ENCODE measurements at places on chromosomes 5 and 9.

GRCh38 chr5:121974261-121974660, 12.5 kb downstream of the SRFBP1 start:
- no peak for DNase-seq

DNA sequence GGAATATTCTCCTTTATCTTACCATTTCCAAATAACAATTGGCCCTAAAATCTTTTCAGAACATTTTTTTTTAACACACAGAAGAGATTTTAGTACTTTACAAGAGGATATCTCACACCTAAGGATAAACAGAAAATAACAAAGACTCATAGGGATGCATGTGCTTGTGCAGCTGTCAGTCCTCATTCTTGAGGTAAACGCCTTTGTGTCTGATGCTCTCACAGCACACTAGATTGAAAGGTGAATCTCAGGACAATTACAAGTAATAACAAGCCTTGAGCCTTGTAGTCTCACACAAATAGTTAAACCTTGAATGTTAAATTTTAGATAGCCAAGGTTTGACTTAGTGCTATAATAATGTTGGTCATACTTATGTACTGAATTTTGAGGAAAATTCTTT, 439.2 kb downstream of the PTPRD start:
- no peak for DNase-seq

DNA sequence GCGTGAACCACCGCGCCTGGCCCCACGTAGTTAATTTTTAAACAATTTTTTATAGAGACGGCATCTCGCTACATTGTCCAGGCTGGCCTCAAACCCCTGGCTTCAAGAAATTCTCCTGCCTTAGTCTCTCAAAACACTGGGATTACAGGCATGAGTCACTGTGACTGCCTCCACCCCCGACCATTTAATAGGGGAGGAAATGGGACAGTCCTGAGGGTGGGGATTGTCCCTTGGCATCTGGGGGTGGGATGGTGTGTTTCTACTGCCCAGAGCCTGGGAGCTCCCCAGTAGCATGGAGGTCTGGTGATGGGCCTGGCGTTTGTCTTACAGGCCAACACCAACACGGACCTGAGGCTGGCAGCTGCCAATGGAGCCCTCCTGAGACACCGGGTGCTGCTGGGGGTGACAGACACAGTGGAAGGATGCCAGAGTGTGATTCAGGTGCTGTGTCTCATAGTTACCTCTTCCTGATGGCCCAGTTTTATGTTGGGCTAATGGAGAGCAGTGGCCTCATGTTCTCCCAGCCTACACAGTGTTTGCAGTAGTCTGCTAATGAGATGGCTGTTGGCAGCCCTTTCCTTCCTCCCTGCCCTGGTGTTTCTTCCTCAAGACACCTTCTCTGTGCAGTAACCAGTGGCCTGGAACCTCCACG, 22.5 kb downstream of the TMEM268 start:
- no peak for DNase-seq

DNA sequence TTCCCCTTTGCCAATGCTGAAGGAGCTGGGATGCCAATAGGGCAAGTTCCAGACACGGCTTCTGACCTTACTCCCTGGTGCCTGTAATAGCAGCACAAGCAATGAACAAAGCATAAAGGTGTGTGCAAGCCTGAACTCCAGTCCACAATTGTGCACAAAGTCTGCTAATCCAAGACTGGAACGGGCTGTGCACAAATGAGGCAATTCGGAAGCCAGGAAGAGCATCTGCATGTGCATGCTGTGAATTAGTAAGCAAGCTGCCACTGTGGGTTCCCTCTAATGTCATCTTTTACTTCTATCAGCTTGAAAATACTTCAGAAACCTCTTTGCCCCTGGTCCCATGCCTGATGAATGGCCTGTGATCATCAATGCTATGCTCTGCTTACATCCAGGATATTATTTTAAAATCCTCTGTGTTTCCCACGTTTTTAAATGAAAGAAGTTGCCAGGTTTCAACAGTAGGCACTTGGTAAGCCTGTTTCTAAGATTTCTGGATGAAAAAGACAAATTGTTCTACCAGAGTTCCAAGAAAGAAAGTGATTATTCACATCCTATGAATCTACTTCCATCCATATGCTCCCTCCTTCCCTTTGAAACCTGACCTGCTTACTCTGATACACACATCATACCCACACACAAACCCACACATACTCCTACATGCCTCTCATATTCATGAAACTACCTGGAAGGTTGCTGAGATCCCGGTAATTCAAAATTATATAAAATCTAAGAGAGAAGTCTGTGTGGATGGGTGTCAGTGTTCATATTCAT, 165.7 kb downstream of the KCTD16 start:
- no peak for DNase-seq

DNA sequence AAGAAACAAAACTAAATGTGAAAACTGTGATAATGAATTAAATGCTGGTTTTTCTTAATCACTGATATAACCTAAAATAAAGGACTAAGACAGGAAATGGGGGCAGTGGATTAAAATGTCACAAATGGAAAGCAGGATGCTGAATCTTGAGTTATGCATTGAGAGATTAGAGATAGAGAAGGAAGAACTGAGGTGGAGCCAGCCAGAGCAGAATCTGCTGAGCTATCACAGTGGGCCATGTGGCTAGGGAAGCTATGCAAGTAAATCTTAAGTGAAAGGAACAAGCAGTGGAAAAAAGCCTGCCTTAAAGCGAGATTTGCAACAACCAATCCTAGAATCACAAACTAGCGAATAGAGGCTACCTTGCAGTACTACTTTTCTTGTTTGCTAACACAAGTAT, 188.5 kb upstream of the RASA1 start:
- no peak for DNase-seq

All from stimulated activated CD4-positive, alpha-beta T cell treated with anti-CD3 and anti-CD28 coated beads, Interleukin-12 subunit alpha, Interleukin-12 subunit beta, amount 100 ng/mL, for 48 hours (primary cell).